ENCODE measurements at places on chromosomes 13 and 19.

- DNase-seq, result no peak
Measured at GRCh38 chr13:95620825-95621498, 23.5 kb downstream of the DZIP1 start.

GRCh38 chr13:59392328-59392727, 771.4 kb downstream of the DIAPH3 start:
- no peak for DNase-seq

DNA sequence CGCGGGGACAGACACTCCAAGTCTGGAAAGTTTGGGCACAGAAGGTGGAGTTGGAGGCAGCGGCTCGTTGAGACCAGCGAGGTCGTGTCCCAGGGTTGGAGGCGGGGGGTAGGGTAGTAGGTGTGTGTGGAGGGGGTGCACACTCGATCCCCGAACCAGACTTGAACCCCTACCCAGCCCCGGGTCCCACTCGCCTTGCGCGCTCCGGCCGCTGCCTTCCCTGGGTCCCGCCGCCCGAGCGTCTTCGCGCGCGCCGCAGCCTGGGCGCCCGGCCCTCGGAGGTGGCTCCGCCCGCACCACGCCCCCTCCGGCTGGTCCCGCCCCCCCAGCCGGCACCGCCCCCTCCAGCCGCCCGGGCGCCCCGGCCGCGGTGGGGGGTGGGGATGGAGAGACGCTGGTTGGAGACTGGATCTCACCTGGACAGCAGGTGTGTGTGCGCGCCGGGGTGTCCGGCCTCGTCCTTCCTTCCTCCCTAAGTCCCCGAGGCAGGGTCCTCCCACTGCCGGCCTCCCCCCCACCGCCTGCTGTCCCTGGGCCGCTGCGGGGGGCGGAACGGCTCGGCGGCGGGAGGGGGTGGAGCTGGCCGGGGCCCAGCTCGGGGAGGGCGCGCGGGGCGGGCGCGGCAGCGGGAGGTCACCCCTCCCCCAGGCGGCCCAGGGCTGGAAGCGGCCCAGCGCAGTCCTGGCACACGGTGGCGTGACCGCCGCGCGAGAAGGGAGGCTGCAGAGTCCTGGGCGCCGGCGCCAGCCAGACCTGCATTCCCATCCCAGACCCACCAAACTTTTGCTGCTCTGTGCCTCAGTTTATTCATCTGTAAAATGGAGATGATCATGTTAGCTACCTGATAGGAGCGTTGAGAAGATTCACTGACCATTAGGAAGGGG, at the start of gene KANK2:
TSS of gene KANK2 (minus strand) at position 255 of the 884 bp plus-strand sequence. CDS start 3,034 bp downstream, outside the sequence.
- DNase-seq, result peak; percentile 72

DNA sequence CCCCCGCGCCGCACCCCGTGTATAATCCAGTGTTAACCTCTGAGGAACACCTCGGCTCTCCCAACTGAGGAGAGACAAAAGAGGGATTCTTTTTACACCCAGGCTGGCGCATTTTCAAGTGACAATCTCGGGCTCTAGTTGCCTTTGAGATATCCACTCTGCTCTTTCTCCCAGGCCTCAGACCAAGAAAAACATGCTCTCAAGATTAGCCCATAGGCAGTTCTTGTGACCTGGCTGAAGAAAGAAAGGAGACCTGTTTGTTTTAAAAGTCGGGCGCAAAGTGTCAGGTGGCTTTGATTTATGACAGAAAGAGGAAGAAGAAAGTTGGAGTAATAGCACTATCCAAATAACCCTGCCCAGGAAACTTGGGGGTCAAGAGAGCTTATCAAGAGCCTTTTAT, 27.3 kb downstream of the SHISA2 start:
- DNase-seq, result no peak

- no peak for DNase-seq
Measured at GRCh38 chr13:106768991-106769390, 201.1 kb upstream of the ARGLU1 start.

DNA sequence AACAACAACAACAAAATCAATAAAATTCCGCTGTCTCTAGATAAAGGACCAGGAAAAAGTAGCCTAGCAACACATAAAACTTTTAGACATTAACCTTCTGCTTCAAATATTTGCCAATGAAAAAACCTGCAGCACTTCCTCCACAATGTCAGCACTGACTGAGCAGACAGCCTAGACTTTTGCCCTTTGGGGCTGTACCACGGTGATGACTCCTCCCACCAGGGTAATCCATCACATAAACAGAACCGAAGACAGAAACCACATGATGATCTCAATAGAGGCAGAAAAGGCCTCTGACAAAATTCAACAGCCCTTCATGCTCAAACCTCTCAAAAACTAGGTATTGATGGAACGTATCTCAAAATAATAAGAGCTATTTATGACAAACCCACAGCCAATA, 30.2 kb upstream of the TRPC4 start:
- no peak for DNase-seq

DNA sequence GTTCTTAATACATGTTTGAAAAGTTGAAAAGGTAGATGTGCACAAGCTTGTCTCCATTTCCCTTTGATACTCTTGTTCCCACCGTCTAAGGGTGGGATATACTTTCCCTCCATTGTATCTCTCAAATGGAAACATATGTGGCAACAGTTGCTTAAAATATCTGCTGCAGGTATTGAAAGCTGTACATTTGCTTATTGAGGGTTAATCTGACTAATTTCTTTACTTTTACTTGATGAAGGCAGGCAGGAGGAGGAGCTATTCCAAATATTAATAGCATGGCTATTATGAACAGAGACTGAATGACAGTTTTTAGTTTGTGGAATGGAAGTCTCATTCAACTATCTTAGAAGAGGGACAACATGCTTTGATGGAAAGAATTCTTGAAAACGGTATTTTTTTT, 103.8 kb downstream of the SLC10A2 start:
- DNase-seq, result no peak

GRCh38 chr13:43611281-43612273, 175.2 kb downstream of the ENOX1 start:
- no peak for DNase-seq

GRCh38 chr13:35387682-35388250, 88.7 kb downstream of the MAB21L1 start:
- DNase-seq, result no peak

GRCh38 chr13:62250501-62251201, 835.0 kb upstream of the PCDH20 start:
- DNase-seq, result peak; percentile 76

- no peak for DNase-seq
Measured at GRCh38 chr19:1103132-1103707, 574 bp upstream of the GPX4 start.

GRCh38 chr19:19305696-19306095, 14.6 kb downstream of the SUGP1 start:
- no peak for DNase-seq

DNA sequence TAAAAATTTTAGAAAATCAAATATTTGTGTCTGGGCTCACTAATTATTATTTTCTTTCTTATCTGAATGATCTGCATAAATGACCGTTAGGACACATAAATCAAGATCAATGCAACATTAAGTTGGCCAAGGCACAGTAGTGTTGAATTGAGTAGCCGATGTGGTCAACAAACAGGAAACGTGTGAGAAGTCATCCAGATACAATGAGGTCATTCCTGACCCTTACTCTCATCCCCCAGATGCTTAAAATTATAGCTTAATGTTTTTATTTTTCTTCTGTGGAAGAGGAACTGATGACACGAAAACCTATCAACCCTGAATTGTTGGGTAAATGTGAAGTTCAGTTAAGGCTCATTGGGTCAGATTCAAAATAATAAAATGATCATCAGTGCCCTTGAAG, 222.9 kb downstream of the RFC3 start:
- no peak for DNase-seq

- no peak for DNase-seq
Measured at GRCh38 chr19:51783372-51783771, 11.6 kb upstream of the FPR3 start.

- no peak for DNase-seq
Measured at GRCh38 chr19:3804429-3804828, 18.2 kb upstream of the MATK start.

DNA sequence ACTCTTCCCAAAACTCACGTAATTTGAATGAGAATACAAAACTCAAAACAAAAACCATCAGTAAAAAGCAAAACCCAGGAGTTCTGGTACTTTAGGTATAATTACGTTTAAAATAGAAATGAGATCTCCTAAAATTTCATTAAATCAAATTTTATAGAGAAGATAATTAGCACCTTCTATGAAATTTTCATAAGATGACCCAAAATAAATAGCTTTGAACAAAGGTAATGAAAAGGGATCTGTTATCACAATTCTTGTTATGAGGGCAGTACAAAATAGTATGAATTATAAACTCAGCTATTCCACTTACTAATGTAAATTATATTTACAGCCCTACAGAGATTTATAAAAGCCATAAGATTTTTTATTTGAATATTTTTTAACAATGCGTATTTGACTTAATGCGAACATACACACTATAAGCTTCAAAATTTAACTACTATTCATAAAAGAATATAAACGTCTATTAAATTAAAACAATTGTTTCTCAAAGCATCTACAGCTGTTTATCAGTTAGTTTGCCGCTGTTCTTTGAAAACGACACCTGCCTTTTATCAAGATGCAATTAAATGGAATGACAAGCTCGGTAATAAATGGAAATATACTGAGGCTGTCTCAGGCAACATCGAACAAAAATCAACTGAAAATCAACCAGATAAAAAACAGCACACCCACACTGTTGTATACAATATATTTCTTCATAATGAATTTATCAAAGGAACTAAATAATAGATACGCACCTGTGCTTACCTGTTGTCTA, 63.8 kb downstream of the KCNRG start:
- DNase-seq, result no peak

DNA sequence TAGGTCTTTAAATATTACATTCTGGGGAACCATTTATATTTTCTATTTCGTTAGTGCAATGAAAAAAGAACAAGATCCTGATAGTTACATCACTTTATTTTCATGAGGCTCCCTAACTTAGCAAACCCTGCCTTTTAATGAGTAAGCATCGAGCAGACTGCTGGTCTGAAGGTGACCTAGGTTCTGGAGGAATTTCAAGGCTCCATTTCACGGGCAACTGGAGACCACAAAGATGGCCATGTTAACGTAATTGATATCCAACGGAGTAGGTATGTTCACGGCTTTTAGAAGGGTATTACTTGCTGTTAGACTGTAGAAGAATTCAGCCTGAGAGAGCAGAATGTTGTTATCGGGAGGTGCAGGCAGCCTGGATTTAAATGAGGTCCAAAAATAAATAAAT, 1597.6 kb downstream of the EFNB2 start:
- DNase-seq, result no peak

GRCh38 chr13:41548910-41549309, 91.6 kb downstream of the RGCC start:
- no peak for DNase-seq

DNA sequence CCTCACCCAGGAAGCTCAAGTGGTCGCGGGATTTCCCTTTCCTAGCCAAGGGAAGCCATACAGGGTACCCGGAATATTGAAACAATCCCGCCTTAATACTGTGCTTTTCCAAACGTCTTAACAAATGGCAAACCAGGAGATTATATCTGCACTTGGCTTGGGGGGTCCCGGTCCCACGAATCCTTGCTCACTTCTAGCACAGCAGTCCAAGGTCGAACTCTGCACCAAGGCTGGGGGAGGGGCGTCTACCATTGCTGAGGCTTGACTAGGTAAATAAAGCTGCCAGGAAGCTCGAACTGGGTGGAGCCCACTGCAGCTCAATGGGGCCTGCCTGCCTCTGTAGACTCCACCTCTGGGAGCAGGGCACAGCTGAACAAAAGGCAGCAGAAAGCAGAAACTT, 1644.8 kb downstream of the PCDH9 start:
- DNase-seq, result no peak

DNA sequence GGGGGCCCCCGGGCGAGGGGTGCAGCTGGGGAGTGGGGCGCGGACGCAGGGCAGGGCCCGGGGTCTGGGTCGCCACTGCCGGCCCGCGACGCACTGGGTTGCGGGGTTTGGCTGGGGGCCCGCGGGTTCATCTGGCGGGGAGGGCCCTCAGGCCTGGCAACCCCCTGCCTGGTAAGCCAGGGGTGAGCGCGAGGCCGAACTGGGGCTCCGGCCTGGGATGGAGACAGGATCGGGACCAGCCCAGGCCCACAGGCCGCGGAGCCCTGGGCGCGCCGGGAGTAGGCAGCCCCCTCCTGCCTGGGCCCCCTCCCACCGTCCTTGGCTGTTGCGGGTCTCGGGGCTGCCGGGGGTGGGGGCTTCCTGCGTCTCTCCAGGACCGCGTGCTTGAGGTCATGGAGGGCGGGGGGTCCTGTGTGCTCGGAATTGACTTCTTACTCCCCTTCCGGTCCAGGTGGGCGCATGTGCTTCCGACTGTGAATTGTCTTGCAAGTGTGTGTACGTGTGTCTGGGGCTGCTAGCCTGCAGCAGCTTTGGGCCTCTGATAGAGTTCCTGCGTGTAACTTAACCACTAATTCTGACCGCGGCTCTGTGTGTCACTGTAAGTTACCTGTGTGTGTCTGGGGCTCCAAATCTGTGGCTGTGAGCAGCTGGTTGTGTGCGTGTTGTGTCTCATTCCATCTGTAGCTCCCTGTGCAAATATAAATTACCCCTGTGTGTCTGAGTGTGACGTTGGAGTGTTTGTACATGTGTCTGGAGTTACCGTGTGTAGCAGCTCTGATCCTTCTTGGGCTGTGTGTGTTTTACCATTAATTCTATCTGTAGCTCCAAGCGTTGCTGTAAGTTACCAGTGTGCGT, 751 bp downstream of the GRAMD1A start:
- no peak for DNase-seq

DNA sequence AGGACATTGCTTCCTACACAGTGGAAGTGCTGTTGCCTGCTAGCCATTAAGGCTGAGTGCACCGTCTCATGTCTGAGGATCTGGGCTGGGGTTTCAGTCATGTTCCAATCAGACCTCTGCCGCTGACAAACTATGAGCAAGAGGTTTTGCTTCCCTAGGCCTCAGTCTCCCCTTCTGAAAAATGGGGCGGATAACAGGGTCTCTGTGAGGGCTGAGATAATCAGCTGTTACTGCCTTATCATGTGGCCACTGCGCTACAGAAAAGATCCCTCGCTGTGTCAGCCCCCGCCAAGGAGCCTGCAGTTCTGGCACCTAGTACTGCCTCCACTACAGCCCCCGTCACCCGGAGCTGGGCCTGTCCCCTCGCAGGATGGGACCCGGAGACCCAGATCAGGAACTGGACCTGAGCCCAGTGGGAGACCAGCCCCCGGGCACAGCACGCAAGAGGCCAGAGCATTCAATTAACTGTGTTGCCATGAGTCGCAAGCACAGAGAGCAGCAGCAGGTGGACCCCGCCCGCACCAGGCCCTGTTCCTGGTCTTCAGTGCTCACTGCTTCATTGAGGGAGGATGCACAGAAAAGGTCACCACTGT, 3.0 kb upstream of the PNKP start:
- DNase-seq, result no peak
